ENCODE measurements at places on chromosomes 3 and 15.

DNA sequence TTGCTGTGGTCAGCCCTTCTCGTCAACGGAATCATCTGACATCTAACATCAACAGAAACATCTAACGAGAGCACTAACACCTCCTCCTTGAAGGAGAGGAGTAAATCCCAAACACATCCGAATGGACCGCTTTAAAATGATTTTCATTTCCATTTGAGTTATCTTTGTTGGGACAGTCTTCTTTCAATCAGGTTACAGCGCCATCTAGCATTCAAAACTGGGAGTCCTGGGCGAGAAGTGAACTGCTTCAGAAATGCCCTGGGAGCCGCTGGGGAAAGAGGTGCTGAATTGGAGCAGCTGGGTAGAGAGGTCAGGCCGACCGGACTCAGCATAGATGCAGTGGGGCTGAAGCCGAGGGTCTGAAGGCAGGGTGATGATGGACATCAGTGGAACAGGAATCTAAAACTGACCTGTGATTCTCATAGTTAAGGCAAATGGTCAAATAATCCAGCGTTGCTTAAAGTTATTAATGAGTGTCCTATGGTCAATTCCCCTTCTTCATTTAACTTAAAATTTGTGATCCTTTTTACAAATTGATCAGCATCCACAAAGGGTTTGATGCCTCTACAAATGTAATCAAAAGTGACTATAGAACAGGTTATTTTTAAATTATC, 170.0 kb upstream of the NDN start:
- DNase-seq: peak; percentile 64

DNA sequence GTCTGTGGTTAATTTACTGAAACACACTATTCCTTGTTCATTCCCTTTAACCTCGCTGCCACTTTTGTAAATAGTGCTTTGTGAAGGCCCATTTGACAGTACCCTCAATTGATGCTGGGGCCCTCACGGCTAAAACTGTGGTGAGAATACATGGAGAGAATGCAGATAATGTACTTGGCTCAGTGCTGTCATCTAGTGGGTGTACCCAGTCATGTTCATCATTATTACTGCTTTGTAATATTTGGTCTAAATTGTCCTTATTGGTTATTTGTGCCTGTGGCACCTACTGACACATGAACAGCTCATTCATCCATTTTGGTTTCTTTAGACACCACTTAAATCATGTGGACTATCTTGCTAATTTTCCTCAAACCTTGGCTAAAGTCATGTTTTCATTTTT, 543.6 kb downstream of the EDEM1 start:
- DNase-seq: no peak

- DNase-seq: no peak
Measured at GRCh38 chr3:42728056-42728455, 25.5 kb upstream of the HHATL start.

DNA sequence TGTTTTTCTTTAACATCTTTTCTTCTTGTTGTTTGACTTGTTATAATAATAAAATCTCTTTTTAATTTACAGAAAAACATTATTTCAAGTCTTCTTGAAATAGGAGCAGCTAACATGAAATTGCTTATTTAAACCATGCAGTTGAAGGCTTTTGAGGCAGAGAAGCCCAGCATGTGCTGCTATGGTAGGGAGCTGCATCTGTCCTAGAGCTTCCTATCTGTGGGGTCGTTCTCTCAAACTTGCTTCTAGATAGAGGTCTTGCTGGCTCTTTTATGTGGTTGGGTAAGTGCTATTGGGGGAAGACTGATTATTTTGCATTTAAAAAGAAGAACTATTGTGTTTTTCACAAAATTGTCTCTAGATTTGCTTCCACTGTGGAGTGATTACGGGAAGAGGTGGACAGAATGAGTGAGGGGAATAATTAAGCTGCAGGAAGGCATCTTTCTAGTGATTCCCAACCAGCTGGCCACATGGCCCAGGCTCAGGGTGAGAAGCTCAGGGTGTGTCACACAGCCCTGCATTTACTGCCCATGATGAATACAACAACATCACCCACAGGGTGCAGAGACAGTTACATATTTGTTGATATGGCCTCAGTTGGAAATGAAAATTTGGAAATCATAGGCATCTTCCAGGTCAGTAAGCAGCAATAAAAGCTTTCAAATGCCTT, 98.7 kb downstream of the CHST2 start:
- no peak for DNase-seq

DNA sequence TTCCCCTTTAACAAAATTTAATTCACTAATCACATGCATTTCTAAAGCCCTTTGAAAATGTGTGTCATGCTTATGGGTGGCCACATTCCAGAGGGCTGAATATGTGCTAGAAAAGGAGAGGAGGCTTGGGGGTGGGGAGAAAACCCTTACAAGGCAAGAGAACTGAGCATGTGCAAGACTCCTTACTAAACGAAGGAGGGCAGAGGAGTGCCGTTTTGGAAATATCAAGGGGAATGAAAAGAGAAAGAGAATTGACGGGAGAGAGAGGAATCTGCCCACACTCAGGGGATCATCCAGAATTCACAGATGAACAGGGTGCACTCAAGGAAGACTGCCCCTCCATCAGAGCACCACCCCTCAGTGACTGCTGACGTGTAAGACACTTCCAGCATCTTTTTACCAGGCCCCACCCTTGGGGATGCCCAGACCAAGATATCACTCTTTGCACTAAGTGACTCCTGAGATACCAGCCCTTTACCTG, 37.9 kb upstream of the TSC22D2 start:
- DNase-seq: no peak

DNA sequence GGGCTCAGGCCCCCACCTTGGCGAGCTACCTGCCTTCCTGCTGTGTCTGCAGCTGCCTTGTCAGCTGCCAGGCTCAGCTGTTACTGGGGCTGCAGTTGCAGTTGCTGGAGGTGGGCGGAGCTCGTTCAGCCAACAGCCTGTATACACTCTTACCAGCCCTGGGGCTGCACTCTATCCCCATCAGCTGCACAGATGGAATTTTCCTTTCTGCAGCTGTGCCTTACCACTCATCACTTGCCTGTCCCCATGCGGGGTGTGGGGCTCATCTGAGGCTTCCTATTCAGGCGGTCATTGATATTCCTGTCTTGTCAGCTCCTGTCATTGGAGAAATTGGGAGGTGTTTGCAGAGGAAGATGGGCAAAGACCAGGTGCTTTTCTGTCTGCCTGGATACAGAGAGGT, 9.1 kb upstream of the SYN2 start:
- peak; percentile 27 for DNase-seq

DNA sequence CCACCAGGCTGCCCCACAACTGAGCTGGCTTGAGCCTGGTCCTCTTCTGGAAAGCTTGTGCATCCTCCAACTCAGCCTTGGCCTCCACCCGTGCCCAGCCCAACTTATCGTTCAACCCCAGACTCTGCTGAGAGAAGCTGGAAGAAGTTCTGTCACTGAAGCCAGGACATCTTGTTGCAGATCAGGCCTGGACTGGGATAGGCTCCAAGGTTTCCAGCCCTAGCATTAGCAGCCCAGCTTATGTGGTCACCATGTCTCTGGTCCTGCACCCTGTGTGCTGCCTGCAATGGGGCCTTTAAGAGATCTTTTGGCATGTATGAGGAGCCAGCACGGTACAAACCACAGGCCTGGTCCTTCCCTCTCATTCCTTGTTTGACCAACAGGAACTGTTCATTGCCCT, 15.2 kb upstream of the CAMP start:
- no peak for DNase-seq

- no peak for DNase-seq
Measured at GRCh38 chr15:31317421-31318327, 9.0 kb upstream of the KLF13 start.

GRCh38 chr3:128787256-128788253, 61.6 kb downstream of the RAB7A start:
- DNase-seq: no peak

- DNase-seq: peak; percentile 34
Measured at GRCh38 chr3:8324747-8325146, 176.9 kb upstream of the LMCD1 start.

DNA sequence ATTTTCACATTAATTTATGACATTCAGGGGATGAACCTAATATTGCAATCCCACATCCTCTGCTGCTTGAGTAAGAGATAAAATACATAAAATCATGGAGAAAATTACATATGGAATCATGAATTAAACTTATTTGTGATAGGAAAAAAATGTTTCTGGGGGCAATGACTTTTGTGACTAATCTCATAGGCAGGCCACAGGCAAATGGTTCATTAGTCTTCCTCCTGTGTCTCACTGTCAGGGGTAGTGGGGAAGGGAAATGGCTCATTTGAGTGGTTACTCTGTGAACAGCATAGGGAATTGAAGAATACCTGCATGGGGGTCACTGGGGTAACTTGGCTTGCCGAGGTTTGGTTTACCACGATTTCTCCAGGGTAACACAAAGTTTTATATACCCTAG, 72.0 kb downstream of the TFG start:
- no peak for DNase-seq

DNA sequence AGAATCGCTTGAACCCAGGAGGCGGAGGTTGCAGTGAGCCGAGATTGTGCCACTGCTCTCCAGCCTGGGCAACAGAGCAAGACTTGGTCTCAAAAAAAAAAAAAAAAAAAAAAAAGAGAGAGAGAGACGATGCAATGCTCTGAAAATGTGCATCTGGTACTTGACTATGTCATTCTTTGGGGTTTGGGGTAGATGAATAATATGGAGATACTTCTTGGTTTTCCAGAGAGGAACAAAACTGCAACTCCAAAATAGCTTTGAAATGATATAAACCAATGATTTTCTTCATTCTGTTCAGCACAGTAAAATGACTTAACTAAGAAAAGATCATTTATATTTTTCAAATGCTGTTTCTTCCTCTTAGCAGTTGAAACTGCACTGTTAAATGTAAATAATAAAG, 158.9 kb downstream of the ISL2 start:
- DNase-seq: no peak

DNA sequence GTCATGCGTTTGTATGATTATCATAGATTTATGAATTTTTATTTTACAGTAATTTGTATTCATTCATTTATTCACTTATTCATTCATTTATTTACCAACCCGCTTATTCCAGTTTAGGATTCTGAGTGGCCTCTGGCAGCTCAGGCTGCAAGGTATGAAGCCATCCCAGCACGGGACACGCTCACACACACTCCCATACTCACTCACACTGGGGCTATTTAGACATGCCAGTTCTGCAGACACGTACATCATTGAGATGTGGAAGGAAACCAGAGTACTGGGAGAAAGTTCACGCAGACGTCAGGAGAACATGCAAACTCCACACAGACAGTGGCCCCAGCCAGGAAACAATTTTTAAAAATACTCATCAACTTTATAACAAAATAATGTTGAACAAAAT, 5.1 kb downstream of the CDIN1 start:
- no peak for DNase-seq

DNA sequence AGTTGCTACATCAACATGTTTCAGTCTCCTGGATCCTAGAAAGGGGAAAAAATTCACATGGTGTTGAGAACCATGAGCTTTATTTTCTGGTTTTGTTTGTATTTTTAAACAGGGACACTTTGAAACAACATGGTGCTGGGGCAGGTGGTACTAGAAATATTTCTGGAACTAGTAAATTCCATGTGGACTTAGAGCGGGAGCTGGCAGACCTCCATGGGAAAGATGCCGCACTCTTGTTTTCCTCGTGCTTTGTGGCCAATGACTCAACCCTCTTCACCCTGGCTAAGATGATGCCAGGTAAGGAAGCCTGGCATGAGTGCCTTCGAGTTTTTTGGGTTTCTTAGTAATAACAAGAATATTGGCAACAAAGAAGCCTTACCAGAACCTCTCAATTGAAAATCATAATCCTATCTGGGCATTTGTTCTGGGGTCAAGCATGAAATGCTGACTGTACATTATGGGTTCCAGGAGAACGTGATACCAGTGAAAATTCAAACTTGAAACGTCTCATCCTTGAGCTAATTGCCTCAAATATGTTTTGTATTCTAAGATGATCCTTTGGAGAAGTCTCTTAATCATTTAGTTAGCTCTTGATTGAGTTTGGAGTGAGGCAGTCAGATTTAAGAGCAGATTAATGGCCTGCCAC, 7.9 kb downstream of the ALAS1 start:
- no peak for DNase-seq

- no peak for DNase-seq
Measured at GRCh38 chr3:197547306-197548011, 8.3 kb downstream of the BDH1 start.

- no peak for DNase-seq
Measured at GRCh38 chr3:165885558-165886270, 48.5 kb upstream of the BCHE start.

GRCh38 chr15:33587773-33588172, 277.0 kb downstream of the RYR3 start:
- no peak for DNase-seq

GRCh38 chr3:73637042-73637441, 12.3 kb upstream of the PDZRN3 start:
- DNase-seq: no peak

- DNase-seq: peak; percentile 5
Measured at GRCh38 chr15:83436513-83437158, 10.5 kb upstream of the SH3GL3 start.

DNA sequence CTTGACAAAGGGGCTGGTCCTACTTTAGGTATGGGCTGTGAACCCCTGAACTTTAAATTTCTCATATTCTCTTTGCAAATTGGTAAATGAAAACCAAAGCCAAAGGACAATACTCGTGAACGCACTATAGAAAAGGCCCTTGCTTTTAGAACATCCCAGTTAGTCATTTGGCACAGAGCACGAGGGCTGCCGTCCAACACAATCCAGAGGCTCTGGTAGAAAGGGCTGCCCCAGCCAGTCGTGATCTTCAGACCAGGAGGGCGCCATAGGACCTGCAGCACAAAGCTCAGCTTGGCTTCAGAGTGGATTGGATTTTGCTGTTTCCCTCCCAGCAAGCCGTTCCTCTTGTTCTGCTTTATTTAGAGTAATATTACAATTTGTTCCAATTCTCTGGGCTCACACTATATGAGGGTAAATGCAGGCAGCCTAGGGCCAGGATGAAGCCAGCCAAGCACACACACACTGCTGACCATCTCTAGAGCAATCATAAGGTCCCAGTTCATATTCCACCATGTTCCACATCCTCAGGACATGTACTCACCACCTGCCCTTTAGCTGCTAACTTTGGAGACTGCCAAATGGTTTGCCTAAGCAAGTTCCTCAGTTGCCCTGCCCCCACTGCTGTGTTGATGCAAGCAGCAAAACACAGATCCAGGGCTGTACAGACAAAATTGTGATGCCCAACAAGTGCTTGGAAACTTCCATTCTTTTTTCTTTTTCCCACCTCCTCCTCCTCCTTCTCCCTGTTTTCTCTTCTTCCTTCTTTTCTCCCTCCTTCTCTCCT, 6.0 kb upstream of the BFSP2 start:
- no peak for DNase-seq

DNA sequence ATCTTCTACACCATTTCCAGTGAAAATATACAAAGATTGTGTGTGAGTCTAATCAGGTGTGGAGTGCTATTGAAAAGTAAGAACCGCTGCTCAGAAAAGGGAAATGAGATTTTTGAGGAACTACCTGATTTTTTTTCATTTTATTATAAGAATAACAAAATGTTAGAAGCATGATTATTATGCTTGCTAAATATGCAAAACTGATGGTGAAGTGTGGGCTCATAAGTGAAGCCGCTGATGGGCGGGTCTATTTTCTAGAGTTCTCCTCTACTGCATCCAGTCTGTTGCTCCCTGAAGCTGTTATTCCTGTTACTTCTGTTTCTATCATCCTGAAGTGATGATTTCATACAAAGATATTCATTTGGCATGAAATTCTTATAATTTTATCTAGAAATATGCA, 612.0 kb downstream of the CADM2 start:
- no peak for DNase-seq

Data from SHP77 (cell line).